ENCODE measurements at places on chromosomes 7 and 10. TPM values are rescaled to one million over a fixed set of nuclear protein-coding genes. Genes with fewer than 3 reads are reported as not detected.

ADAM12 gene
- 0.64 TPM for total RNA-seq

AKR1C8 gene
- total RNA-seq, result not detected

ADARB2 gene
- total RNA-seq, result 0.76 TPM

PPP1R17 gene
- not detected for total RNA-seq

TFAM gene
- total RNA-seq, result 22.8 TPM

HYAL4 gene
- not detected for total RNA-seq

KLF14 gene
- total RNA-seq, result not detected

SUGCT gene
- total RNA-seq, result 9.6 TPM

NRAP gene
- not detected for total RNA-seq

NRF1 gene
- 18.2 TPM for total RNA-seq

DNA sequence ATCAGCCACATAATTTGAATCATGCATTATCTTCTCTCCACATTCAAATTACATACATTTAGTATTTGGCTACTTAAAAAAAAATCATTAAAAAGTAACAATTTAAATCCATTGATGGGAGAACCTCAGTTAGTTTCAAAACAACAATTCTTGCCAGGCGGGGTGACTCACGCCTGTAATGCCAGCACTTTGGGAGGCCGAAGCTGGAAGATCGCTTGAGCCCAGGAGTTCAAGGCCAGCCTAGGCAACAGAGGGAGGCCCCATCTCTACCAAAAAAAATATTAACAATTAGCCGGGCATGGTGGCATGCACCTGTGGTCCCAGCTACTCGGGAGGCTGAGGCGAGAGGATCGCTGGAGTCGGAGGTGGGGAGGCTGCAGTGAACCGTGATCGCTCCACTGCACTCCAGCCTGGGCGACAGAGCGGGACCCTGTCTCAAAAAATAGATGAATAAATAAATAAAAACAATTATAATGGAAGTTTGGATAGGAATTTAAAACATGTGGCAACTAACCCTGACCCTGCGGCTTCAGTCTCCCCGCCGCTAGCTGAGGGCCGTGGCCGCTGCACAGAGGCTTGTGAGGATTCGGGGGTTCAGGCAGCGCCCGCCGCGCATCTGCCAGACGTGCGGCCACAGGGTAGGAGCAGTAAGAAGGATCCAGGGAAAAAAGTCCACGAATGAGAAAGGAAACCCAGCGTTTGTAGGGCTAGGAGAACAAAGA is 1.1 kb upstream of the CSGALNACT2 start:
- H3K36me3 ChIP-seq, result no peaks in the 10 kb centered on the region
- DNase-seq, result no peak
- peak overlapping the region; percentile 94 for H3K27ac ChIP-seq
- H3K4me1 ChIP-seq, result no peaks in the 10 kb centered on the region
- H3K4me3 ChIP-seq, result peak overlapping the region; percentile 86
- H3K27me3 ChIP-seq, result no peaks in the 10 kb centered on the region

GRCh38 chr10:5355594-5356301 is 9.0 kb upstream of the UCN3 start:
- DNase-seq, result no peak
- H3K4me1 ChIP-seq, result no peaks in the 10 kb centered on the region
- H3K36me3 ChIP-seq, result no peaks in the 10 kb centered on the region
- H3K27me3 ChIP-seq, result no peaks in the 10 kb centered on the region
- no peak overlapping the region for H3K4me3 ChIP-seq

DNA sequence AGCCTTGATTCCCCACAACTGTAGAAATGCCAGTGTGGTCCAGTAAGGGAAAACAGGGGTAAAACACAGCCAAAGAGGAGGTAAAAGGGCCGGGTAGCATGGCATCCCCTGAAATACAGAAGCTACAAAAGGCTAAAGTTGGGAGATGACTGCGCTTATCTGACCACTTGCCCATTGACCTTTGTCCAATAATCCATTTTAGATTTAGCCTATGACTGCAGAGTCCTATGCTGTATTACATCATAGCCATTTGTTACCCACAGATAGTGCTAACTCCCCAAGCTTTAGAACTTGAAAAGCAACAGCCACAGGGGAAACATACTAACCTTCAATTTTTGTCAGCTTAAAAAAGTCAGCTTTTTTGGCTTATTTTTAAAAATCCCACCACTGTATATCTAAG is 26.2 kb downstream of the MTPN start:
- no peaks in the 10 kb centered on the region for H3K4me1 ChIP-seq
- no peak for DNase-seq
- no peaks in the 10 kb centered on the region for H3K27me3 ChIP-seq
- no peak overlapping the region for H3K27ac ChIP-seq
- H3K4me3 ChIP-seq, result no peak overlapping the region

GRCh38 chr7:24881623-24882022 is 98.4 kb downstream of the OSBPL3 start:
- no peaks in the 10 kb centered on the region for H3K36me3 ChIP-seq
- H3K4me3 ChIP-seq, result no peak overlapping the region
- no peaks in the 10 kb centered on the region for H3K27me3 ChIP-seq

- no peak overlapping the region for H3K27ac ChIP-seq
- no peaks in the 10 kb centered on the region for H3K4me1 ChIP-seq
- no peaks in the 10 kb centered on the region for H3K36me3 ChIP-seq
- H3K27me3 ChIP-seq, result no peaks in the 10 kb centered on the region
- DNase-seq, result no peak
These were observed 158.9 kb upstream of the POT1 start for GRCh38 chr7:125088555-125088954.

GRCh38 chr7:39130857-39131526 is 153.3 kb downstream of the POU6F2 start:
- no peak overlapping the region for H3K27ac ChIP-seq
- no peak overlapping the region for H3K4me3 ChIP-seq
- H3K27me3 ChIP-seq, result no peaks in the 10 kb centered on the region
- H3K4me1 ChIP-seq, result no peaks in the 10 kb centered on the region
- H3K36me3 ChIP-seq, result no peaks in the 10 kb centered on the region

DNA sequence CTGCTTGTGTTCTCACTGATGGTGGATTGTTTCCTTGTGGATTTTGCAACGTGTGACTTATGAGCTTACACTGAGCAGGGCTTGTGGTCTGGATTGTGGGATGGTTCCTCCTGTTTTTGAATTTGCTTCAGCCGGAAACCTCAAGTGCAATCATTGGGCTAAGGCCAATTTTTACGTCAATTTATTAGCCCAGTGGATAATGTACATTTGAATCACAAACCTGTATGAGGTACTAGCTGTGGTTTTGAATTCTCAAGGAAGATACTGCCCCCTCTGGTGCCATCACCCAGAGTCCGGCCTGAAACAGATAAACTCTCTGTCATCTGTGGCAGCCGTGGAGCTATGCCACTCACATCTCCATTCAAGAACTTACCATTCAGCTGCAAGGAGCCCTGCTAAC is 7.3 kb upstream of the ZNF777 start:
- H3K27me3 ChIP-seq, result no peaks in the 10 kb centered on the region
- DNase-seq, result no peak
- no peak overlapping the region for H3K4me3 ChIP-seq

GRCh38 chr7:54336800-54337199 is 205.4 kb upstream of the VSTM2A start:
- H3K27ac ChIP-seq, result no peak overlapping the region
- no peaks in the 10 kb centered on the region for H3K27me3 ChIP-seq
- DNase-seq, result no peak
- no peak overlapping the region for H3K4me3 ChIP-seq

DNA sequence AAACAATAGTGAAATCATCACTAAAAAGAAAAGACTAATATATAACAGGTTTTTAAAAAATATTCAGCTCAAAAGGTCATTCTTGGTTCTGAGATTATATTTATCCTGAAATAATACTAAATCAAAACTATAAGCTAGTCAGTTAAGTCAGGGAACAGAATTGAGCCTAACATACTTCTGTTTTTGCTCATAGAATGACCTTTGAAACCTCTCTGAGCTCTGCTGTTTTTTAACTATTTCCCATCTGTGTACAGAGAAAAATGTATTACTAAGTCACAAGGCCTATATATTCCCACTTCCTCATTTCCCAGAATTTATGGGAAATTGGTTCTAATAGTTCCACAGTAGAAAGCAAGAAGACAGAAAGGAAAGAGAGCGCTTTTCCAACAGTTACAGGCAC is 346.8 kb upstream of the ETV1 start:
- H3K27me3 ChIP-seq, result no peaks in the 10 kb centered on the region
- H3K36me3 ChIP-seq, result no peaks in the 10 kb centered on the region
- no peak overlapping the region for H3K4me3 ChIP-seq
- no peak overlapping the region for H3K27ac ChIP-seq

GRCh38 chr10:14063531-14064285 is 267.0 kb downstream of the FRMD4A start:
- H3K4me3 ChIP-seq, result no peak overlapping the region
- H3K36me3 ChIP-seq, result no peaks in the 10 kb centered on the region
- H3K27ac ChIP-seq, result no peak overlapping the region
- no peaks in the 10 kb centered on the region for H3K27me3 ChIP-seq

GRCh38 chr7:158602905-158603772 is 15.5 kb upstream of the PTPRN2 start:
- no peaks in the 10 kb centered on the region for H3K36me3 ChIP-seq
- no peak overlapping the region for H3K4me3 ChIP-seq
- no peaks in the 10 kb centered on the region for H3K4me1 ChIP-seq
- H3K27me3 ChIP-seq, result no peaks in the 10 kb centered on the region
- no peak for DNase-seq

- H3K36me3 ChIP-seq, result no peaks in the 10 kb centered on the region
- DNase-seq, result no peak
- no peak overlapping the region for H3K4me3 ChIP-seq
- no peaks in the 10 kb centered on the region for H3K4me1 ChIP-seq
- no peaks in the 10 kb centered on the region for H3K27me3 ChIP-seq
These were observed 19.8 kb upstream of the NUP205 start for GRCh38 chr7:135537905-135538304.

- no peak for DNase-seq
- H3K4me3 ChIP-seq, result no peak overlapping the region
- H3K36me3 ChIP-seq, result no peaks in the 10 kb centered on the region
These were observed 75.9 kb downstream of the PFKFB3 start for GRCh38 chr10:6278519-6279120.

- no peak overlapping the region for H3K27ac ChIP-seq
- no peak for DNase-seq
- H3K4me1 ChIP-seq, result no peaks in the 10 kb centered on the region
- no peaks in the 10 kb centered on the region for H3K36me3 ChIP-seq
- H3K4me3 ChIP-seq, result no peak overlapping the region
These were observed 17.0 kb downstream of the CDK14 start for GRCh38 chr7:90613088-90613498.

GRCh38 chr10:85548034-85548433 is 818.6 kb downstream of the GRID1 start:
- no peaks in the 10 kb centered on the region for H3K36me3 ChIP-seq
- no peak overlapping the region for H3K27ac ChIP-seq
- no peak for DNase-seq
- H3K4me1 ChIP-seq, result no peaks in the 10 kb centered on the region

GRCh38 chr7:22586101-22586785 is 86.3 kb upstream of the STEAP1B start:
- H3K4me3 ChIP-seq, result no peak overlapping the region
- no peaks in the 10 kb centered on the region for H3K4me1 ChIP-seq
- H3K27me3 ChIP-seq, result no peaks in the 10 kb centered on the region
- no peaks in the 10 kb centered on the region for H3K36me3 ChIP-seq

- H3K36me3 ChIP-seq, result no peaks in the 10 kb centered on the region
- peak within 1 kb of the TSS; percentile 64 for H3K4me3 ChIP-seq
These were observed at the start of gene PAPSS2 for GRCh38 chr10:87659571-87660483. PAPSS2 (plus strand) TSS chr10:87659878; CDS start chr10:87659982, 104 bp downstream.

DNA sequence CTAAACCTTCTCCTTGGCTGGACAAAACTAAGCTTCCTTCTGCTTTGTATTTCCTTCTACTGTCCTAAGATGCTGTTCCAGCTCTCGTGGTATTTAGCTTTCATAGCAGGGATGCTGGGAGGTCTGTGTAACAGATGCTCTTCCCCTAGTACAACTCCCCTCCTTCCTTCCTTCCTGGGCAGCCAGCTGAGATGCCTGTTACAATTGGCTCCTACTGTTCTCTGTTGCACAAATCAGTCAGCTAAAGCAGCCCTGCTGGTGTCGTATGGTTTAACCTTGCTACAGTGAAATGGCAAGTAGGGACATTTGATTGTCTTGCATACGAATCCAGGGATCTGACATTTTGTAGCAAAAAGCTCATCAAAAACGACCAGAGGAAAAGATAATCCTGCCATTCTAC is 143.8 kb downstream of the ARHGAP21 start:
- DNase-seq, result no peak
- no peaks in the 10 kb centered on the region for H3K4me1 ChIP-seq
- H3K4me3 ChIP-seq, result no peak overlapping the region
- no peak overlapping the region for H3K27ac ChIP-seq

DNA sequence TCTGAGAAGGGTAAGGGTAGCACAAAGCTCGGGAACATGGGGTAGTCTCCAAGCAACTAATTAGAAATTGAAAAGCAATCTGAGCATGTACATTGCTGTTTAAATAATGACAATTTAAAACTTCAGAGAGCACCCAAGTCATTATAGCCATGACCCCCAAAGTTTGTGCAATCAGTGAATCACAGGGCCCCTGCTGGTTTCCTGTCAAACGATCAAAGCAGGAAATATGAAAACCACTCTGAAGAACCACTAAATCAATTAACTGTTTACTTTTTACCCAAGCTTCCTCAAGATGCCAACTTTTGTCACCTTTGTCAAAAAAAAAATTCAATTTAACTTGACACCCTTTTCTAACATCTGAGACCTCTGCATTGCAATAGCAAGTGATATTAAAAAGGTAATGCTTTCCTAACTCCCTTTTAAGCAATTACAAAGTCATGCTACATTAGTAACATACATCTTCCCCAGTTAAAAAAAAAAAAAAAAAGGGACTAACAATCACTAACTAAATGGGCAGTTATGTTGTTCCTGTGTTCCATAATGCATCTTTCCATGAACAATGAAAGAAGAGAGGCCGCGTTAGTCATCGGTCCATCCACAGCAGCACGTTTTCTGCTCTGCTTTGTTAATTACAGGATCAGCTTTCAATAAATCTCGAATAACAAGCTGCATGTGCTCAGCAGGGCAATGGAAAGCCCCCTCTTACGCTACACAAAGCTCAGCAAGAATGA is 80.6 kb downstream of the ETV1 start:
- H3K36me3 ChIP-seq, result no peaks in the 10 kb centered on the region
- no peaks in the 10 kb centered on the region for H3K27me3 ChIP-seq
- no peaks in the 10 kb centered on the region for H3K4me1 ChIP-seq
- H3K27ac ChIP-seq, result no peak overlapping the region
- no peak for DNase-seq

- no peaks in the 10 kb centered on the region for H3K36me3 ChIP-seq
- no peak for DNase-seq
- H3K4me1 ChIP-seq, result no peaks in the 10 kb centered on the region
These were observed 68.9 kb upstream of the HDAC9 start for GRCh38 chr7:18426564-18427226.

- H3K27ac ChIP-seq, result no peak overlapping the region
- H3K36me3 ChIP-seq, result no peaks in the 10 kb centered on the region
- DNase-seq, result peak; percentile 30
- no peak overlapping the region for H3K4me3 ChIP-seq
- no peaks in the 10 kb centered on the region for H3K27me3 ChIP-seq
These were observed 2.9 kb downstream of the PCBD1 start for GRCh38 chr10:70885481-70885880.

Data from uterus (tissue), 4 donors.